HuH-7.5 (cell line): ENCODE measurements at places on chromosomes 1 and 21.

GRCh38 chr1:68049941-68050878 is at the start of gene DIRAS3:
DIRAS3 (minus strand) TSS chr1:68050627; CDS start chr1:68047297, 3,330 bp downstream.
- DNase-seq: no peak

DNA sequence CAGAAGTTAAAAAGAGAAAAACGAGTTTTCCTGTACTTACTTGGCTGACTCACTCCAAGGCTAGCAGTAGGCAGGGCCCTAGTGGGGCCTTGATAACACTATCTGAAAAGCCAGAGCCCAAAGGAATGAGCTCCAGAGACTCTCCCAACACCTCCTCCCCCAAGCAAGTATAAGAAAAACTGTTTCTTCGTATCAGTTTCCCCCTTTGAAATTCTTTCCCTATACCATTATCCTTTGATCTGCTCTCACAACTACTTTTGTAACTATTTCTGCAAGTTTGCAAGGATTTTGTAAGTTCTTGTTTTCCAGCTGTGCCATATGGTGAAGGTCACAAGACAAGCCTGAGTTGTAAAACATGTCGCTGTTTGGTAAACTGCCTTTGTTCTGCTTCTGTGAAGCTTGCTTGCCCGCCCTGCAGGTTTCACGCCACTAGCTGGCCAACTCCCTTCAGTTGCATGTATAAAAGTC is 36.5 kb upstream of the KCNJ15 start:
- DNase-seq: no peak

GRCh38 chr1:44884746-44885145 is 41.7 kb upstream of the PTCH2 start:
- no peak for DNase-seq

- DNase-seq: no peak
Measured at GRCh38 chr1:217004776-217005436, 281.7 kb upstream of the ESRRG start.
